Left ventricle myocardium inferior (tissue), 1 donor: ENCODE measurements at places on chromosomes 1 and 21. TPM values are rescaled to one million over a fixed set of nuclear protein-coding genes. Genes with fewer than 3 reads are reported as not detected.

GRCh38 chr1:70411360-70411844 lies 334 bp downstream of the CTH start:
- DNase-seq, result peak; percentile 29

- no peak for DNase-seq
Observed at GRCh38 chr1:9684801-9685200, 33.3 kb downstream of the PIK3CD start.

The FAM131C gene
- total RNA-seq, result 5.4 TPM

The RCSD1 gene
- 42.7 TPM for total RNA-seq

- DNase-seq, result peak; percentile 37
Observed at GRCh38 chr1:29900712-29901111, 664.4 kb downstream of the PTPRU start.

GRCh38 chr1:64471218-64472039 lies 1.5 kb downstream of the CACHD1 start:
- peak; percentile 25 for DNase-seq

DNA sequence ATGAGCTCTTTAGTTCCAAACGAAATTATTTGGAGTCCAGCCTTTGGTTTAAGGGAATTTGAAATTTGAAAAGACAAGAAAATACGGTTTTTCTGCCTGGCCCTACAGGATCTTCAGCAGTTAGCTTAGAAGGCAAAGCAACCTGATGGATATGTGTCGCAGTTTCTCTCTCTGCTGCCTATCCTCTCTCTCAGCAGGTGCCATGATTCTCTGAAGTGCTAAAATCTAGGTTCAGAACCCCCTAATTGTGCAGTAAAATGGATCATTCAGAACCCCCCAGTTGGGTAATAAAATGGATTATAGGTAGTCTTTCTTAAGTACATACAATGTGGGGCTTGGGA lies 446 bp upstream of the DEPDC1 start:
- no peak for DNase-seq

The SWT1 gene
- 7.4 TPM for total RNA-seq

The SLC50A1 gene
- total RNA-seq, result 8.2 TPM

GRCh38 chr1:223068900-223069665 lies 74.0 kb downstream of the TLR5 start:
- no peak for DNase-seq

The TUT4 gene
- 30.9 TPM for total RNA-seq

The LCE3E gene
- total RNA-seq, result not detected

- no peak for DNase-seq
Observed at GRCh38 chr1:230349020-230349393, 77.1 kb downstream of the PGBD5 start.

DNA sequence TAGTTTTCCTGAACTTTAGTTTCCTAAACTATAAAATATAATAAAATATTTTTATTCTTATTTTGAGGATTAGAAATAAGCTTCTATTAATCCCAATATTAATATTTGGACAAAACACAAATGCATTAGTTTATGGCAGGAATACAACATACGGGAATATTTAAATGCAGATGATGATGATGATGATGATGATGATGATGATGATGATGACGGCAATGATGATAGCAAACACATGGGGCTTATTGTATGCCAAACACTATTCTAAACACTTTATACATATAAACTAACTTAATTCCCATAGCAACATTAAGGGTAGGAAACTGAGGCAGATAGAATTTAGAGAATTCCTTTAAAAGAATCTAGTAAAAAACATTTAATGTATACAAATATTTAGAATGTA lies 541.5 kb upstream of the BEND5 start:
- DNase-seq, result no peak

GRCh38 chr1:157081707-157082106 lies 17.9 kb downstream of the ETV3L start:
- DNase-seq, result no peak

- no peak for DNase-seq
Observed at GRCh38 chr1:28867850-28868249, 46.5 kb upstream of the EPB41 start.

- no peak for DNase-seq
Observed at GRCh38 chr1:87612956-87613355, 284.3 kb downstream of the LMO4 start.

The KRTAP11-1 gene
- total RNA-seq, result not detected

The CNR2 gene
- total RNA-seq, result not detected

- DNase-seq, result peak; percentile 55
Observed at GRCh38 chr1:153386500-153386901, 4.4 kb downstream of the S100A8 start.

GRCh38 chr1:52641307-52641706 lies 8.3 kb downstream of the SHISAL2A start:
- DNase-seq, result no peak

GRCh38 chr1:227759341-227760300 lies 24.4 kb downstream of the SNAP47 start:
- DNase-seq, result peak; percentile 60

DNA sequence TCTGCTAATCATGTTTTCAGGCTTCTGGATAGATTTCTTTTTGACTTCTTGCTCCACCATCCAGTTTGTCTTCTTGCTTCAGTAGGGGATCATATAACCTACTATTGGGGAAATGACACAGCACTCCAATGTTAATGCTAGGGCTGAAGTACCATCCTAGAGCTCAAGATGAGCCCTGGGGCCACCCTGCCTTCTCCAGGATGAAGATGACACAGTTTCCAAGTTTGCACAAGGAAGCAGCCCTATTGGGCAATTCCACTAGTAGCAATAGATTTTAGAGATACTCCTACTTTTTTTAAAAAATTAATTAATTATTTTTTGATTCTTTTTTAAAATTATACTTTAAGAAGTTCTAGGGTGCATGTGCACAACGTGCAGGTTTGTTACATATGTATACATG lies 11.3 kb upstream of the KLF18 start:
- DNase-seq, result no peak

DNA sequence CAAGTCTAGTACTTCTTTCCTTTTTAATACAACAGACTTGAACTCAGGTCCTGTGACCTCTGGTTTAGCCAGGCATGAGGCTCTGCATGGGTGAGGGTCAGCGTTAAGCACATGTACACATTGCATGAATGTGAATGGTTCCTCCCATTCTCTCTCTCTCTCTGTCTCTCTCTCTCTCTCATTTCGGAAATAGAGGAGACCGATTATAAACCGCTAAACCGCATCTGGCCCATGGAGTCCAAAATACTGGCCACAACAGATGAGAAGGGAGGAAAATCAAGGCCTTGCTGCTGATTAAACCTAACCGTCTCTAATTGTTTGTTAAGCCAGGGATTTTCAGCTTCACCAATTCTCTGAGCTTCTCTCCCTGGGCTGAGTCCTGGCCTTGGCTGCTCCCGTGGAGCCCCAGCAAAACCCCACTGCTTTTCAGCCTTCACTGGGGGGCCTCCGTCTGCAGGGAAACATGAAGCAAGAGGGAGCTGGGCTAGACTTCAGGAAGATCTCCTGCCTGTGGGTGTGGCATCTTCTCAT lies 6.6 kb downstream of the RSPO1 start:
- no peak for DNase-seq

The DNALI1 gene
- total RNA-seq, result 6.9 TPM

The RRP15 gene
- 20.8 TPM for total RNA-seq

- DNase-seq, result no peak
Observed at GRCh38 chr1:119226321-119226720, 85.9 kb upstream of the WARS2 start.

DNA sequence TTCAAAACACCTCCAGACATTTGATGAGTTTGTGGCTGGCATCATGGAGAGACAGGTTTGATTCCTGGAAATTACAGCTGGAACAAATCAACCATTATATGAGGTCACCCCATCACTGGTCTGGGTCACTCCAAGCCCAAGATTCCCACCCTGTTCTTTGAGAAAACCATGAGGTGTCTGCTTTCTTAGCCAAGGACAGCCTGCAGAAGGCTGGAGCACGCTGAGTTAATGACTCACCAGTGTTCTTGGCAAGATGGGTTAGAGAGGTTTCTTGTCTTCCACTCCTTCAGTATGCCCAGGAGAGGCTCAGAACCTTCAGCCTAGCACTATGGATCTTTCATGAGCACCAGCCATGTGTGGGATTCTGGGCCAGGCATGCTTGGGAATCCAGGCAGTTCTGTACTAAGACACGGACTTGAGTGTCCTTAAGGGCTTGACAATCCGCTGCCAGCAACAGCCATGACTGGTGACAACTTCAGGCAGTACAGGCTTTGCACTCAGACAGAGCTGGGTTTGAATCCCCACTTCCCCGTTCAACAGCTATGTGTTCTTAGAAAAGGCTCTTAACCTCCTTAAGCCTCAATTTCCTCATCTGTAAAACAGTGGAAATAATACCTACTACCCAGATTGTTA lies 43.9 kb downstream of the GRHL3 start:
- no peak for DNase-seq

DNA sequence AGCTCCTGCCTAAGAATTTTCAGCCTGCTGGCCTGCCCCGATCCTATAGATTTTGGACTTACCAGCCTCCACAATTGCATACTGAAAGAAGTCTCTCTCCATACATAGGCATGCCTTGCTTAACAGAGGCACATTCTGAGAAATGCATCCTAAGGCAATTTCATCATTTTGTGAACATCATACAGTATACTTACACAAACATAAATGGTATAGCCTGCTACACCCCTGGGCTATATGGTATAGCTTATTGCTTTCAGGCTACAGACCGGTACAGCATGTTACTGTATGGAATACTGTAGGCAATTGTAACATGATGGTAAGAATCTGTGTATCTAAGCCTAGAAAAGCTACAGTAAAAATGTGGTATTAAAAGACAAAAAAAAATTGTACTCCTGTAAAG lies 174.7 kb downstream of the NRIP1 start:
- DNase-seq, result no peak

GRCh38 chr1:13956393-13956792 lies 256.4 kb downstream of the PRDM2 start:
- no peak for DNase-seq

GRCh38 chr1:181430015-181430885 lies 53.1 kb upstream of the CACNA1E start:
- DNase-seq, result no peak

The SUSD4 gene
- total RNA-seq, result 2.5 TPM

The GLMP gene
- 14.2 TPM for total RNA-seq

DNA sequence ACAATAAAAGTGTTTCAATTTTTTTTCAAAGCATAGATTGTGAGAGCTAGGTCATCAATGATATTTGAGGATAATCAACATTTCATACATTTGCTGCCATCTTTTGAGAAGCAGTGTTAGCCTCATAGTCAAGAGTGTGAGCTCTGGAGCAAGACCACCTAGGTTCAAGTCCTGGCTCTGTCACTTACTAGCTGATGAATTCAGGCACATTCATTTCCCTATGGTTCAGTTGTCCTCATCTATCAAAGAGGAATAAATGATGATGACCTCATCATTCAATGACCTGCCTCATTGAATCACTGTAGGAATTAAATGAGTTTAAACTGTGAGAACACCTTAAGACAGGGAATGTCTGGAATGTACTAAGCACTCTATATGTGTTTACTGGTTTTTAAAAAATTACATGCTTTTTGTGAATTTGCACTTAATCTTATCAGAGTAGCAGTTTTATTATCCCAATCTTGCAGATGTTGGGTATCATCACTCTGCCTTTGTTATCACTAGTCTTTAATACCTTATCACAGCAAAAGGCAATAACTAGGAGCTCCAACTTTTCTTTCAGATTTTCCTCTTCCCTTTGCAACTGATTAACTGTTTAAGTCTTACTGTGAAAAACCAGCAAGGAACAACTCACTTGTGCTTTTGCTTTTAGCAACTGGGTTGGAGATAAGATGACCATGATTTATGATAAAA lies 47.4 kb downstream of the SLC30A10 start:
- no peak for DNase-seq

- no peak for DNase-seq
Observed at GRCh38 chr1:47624531-47624930, 186.7 kb downstream of the FOXD2 start.

The ORC1 gene
- total RNA-seq, result 0.11 TPM

The BMP8B gene
- total RNA-seq, result 0.33 TPM

DNA sequence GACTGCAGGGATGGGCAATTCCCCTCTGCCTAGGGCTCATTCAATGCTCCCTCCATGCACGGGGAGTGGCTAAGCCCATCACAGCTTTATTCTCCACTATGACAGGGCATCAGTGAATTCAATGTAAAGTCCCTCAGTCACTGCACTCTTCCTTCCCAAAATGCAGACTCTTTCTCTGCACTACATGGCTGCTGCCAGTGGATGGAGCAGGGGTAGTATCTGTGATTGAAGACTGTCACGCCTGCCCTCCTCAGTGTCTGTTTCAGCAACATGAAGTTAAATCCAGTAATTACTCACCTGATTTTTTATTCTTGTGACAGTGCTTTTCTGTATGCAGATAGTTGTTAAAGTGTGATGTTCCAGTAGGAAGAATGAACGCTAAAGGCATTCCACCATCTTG lies 1323.2 kb downstream of the AMY1C start:
- no peak for DNase-seq

The ANKRD65 gene
- total RNA-seq, result 1.7 TPM

- no peak for DNase-seq
Observed at GRCh38 chr1:24874056-24874455, 56.0 kb downstream of the RUNX3 start.

The TGFB2 gene
- 4.4 TPM for total RNA-seq

DNA sequence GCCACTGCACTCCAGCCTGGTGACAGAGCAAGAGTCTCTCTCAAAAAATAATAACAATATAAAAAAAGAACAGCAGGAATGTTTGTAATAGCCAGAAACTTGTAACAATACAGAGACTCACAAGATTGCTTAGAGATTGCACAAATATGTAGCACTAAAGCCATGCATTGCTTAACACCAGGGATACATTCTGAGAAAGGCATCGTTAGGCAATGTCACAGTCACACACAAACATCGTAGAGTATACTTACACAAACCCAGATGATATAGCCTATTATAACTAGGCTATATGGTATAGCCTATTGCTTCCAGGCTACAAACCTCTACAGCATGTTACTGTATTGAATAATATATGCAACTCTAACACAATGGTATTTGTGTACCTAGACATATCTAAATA lies 45.3 kb downstream of the GPATCH2 start:
- DNase-seq, result no peak

GRCh38 chr1:42943166-42943565 lies 15.5 kb downstream of the SLC2A1 start:
- peak; percentile 50 for DNase-seq

The ERICH3 gene
- total RNA-seq, result not detected

- no peak for DNase-seq
Observed at GRCh38 chr1:64161357-64161941, 42.0 kb upstream of the UBE2U start.

The SPAG17 gene
- total RNA-seq, result not detected

DNA sequence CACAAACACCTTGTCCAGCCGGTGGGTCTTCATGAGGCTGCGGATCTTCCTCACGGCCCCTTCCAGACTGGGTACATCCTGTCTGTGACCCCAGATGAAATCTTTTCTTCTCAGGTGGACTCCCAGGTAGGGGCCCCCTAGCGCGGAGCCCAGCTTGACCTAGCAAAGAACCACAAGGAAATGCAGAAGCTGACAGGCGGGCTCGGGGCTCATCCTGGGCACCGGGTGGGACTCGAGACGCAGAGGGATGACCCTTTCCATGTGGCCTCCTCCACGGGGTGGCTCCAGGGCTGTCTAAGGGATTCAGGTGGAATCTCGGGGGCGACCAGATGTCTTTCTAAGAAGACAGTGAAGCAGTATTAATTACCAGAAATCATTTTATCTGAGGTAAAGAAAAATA lies 17.8 kb downstream of the POFUT2 start:
- DNase-seq, result no peak

The OR6K6 gene
- total RNA-seq, result not detected

The MSH4 gene
- 0.25 TPM for total RNA-seq
